NCI-H2171 treated with DMSO at 0.1 percent for 48 hours (cell line): ENCODE measurements at places on chromosomes 7 and 10.

DNA sequence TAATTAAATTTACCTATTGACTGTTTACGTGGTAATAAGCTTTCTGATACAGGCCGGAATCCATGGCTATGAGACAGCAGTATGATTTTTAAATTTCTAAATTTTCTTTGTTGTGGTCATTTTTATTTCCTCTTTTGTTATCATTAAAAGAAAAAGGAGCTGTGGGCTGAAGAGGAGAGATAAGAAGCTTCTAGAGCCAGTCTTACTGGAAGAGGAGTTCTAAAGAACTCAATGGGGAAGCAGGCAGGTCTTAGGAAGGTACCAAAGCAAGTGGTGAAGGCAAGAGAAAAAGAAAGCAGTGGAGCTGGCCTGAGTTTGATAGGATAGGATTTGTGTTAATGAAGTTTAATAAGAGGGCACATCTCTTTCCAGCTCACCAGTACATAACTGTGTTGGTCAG, 1187.8 kb downstream of the CNTNAP2 start:
- no peak for DNase-seq

DNA sequence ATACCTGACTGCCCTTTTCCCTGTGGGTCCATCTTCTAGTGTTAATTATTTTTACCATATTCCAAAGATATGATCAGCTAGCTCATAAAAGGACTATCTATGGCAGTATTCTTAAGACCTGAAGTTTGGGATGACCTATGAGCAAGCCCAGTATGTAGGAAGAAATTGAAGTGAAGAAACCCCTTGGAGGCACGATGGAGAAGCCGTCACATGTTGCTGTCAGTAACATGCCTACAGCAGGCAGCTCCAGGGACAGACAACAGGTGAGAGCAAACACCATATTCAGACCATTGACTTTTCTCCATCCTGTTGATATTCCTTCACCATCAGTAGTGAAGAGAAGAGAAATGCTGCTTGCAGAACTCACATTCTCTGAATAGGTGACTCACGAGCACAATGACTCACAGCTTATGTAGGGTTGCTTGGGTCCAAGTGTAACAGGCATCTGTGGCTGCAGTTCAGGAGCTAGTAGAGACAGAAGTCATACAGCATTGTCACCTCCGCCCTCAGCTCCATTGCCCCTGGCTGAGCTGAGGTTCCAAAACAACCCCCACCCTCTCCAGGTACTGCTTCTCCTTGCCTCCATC, 8.4 kb upstream of the LYZL2 start:
- no peak for DNase-seq

- DNase-seq: no peak
Measured at GRCh38 chr10:69475433-69475830, 24.2 kb downstream of the TSPAN15 start.

- no peak for DNase-seq
Measured at GRCh38 chr10:119231654-119232053, 24.3 kb downstream of the GRK5 start.

GRCh38 chr7:116465125-116465524, 34.4 kb upstream of the CAV2 start:
- DNase-seq: no peak

- no peak for DNase-seq
Measured at GRCh38 chr10:114720685-114721278, 62.7 kb upstream of the ABLIM1 start.

DNA sequence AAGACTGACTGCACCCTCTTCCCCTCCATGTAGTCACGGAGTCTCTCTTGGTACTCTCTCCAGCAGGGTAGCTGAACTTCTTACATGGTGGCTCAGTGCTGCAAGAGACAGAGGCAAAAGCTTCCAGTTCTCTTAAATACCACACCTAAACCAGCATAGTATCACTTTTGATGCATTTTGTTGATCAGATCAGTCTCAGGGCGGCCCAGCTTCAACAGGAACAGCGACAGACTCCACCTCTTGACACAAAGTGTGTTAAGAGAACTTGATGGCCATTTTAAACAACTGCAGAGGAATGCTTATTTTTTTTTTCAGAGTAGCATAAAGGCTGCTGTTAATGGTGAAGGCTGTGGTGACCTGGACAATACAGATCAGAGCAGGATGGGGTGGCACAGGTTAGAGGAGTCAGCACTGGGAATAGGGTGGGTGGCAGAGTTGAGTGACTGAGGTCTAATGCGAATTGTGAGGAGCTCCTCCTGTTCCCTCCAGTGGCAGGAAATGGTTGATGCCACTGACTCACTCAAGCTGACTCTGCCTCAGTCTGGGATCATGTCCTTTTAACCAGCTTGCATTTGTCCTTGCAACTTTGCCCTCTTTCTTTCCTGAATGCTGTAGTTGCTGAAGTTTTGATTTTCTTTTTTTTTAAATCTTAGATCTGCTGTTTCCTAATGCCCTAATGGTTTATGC, 17.3 kb downstream of the MGAM start:
- DNase-seq: no peak

GRCh38 chr7:71480791-71481190, 348.8 kb downstream of the GALNT17 start:
- DNase-seq: no peak

DNA sequence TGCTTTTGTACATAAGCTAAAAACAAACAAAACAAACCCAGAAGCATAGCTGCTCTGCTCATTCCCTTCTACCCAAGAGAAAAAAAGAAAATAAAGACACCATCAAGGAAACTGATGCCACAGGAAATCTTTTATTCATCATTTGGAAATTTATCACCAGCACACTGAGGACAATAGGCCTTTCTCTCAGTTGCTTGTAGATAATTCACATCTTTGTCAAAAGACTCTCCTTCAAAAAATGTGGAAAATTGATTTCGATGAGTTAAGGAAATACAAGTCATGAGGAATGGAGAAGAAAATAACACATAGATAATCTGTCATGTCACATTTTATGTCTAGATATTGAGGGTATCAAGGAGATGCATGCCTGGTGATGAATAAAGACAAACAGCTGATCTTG, 53.5 kb downstream of the ZNF37A start:
- no peak for DNase-seq

GRCh38 chr7:147911201-147911601, 679.4 kb upstream of the C7orf33 start:
- peak; percentile 16 for DNase-seq

DNA sequence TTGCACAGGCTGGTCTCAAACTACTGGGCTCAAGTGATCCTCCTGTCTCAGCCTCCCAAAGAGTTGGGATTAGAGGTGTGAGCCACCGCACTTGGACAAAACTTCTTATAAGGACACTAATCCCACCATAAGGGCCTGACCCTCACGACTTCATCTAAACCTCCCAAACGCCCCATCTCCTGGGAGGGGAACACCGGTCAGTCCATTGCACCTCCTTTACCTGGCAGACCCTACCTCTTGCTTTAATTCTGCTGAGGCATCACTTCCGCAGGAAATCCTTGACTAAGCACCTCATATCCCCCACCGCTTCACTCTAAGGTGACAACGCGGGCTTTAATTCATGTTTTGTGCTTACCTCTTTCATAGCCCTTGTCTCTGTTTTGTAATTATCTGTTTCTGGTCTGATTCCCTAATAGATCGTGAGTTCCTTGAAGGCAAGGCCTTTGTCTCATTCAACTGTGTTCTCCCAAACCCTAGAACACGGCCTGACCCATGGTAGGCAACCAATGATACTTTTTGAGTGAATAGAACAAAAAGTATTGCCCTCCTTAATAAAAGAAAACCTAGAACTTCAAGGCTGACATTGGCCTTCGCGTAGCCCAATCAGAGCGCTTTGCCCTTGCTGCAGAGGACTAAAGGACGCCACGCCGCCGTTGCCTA, 481 bp upstream of the ZNF862 start:
- no peak for DNase-seq

- no peak for DNase-seq
Measured at GRCh38 chr10:52759154-52759553, 13.4 kb downstream of the MBL2 start.

GRCh38 chr10:133099571-133099970, 11.8 kb downstream of the ADGRA1 start:
- no peak for DNase-seq

DNA sequence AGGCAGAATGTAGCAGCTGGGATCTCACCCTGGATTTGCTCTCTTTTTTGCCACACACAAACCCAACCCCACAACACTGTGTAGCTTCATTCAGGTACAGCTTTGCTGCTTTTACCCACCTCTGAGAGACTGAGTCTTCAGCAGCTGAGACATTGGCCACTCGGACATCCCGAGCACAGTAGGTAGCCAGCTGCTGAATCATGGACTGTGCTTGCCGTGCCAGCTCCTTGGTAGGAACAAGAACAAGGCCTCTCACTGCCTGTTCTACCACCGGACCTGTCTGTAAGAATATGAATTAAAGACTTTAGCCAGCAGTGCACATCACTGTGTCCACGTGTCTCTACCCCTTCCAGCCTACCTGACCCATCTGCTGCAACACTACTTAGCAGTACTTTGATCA, 937 bp downstream of the DDX56 start:
- DNase-seq: no peak

GRCh38 chr7:140136073-140136472, 40.7 kb downstream of the KDM7A start:
- no peak for DNase-seq

DNA sequence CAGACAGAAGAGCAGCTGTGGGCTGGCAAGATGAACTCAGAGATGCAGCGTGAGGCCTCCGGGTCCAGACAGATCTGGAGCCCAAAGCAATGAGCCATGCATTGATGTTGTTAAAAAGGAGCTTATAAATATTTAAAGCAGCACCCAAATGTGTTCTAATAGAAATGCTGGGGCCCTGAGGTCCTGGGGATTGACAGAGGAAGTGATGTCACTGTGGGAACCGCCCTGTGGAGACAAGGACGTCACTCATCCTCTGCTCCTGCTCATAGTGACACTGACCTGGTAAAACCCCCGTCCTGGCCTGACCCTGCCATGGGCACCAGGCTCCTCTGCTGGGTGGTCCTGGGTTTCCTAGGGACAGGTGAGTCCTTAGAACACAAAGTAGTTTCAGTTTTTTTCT, 197.0 kb upstream of the PRSS58 start:
- DNase-seq: no peak

DNA sequence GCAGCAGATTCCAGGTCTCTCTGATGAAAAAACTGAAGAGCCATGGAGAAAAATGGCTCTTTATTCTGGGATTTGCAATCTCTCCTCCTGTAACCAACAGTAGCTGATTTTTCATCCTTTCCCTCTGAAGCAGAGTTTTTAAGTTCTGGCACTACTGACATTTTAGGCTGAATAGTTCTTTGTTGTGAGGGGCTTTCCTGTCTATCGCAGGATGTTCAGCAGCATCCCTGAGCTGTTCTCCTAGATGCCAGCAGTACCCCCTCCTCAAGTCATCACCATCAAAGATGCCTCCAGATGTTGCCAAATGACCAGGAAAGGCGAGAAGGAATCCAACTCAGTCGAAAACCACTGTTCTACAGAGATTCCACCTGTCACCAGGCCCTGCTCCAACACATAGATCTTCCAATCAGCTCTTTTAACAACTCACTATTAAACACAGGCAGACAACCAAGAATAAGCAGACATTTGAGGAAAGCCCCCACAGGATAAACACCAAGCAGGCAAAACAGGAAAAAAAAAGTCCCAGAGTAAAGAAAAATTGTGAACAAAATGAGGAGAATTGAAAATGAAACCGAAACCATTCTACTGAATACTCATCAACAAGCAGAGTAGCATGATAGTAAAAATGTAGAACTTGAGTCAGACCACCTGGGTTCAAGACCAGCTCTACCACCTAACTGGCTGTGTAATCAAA, 124.8 kb downstream of the MPP7 start:
- no peak for DNase-seq

DNA sequence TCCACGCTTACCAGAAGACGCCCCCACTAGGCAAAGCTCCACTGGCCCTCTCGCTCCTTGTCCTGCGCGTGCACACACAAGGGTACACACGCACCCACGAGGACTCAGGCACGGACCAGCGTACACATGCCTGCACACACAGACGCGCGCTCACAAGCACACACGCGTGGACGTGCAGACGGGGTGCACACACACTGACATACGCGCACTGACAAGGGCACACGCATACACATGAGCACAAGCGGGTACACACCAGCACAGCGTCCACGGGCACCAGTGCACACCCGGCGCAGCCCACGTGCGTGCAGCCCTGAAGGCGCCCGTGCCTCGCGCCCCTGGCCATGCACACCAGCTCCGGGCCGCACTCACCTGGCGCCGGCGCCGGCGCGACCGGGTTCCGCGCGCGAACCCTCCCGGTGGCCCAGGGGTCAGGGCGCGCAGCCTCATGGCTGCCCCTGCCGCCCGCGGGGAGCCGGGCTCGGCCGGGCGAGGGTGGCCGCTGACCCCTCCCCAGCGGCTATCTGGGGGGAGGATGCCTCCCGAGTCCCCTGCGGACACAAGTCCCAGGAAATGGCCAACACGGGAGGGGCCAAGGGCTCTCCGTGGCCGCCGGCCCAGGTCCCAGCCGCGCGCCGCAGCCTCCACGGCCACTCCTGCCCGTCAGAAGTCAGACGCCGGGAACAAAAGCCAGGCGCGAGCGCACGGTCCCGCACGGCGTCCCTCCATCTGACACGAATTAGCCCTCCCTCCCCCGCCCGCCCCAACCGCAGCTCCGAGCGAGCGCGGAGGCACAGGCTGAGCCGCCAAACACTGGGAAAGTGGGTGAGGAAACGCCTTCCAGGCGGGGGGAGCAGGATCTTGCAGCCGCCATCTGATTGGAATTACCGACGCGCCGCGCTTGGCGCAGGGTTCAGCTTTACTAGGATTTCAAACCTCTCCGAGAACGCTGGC, 45.0 kb downstream of the TNS3 start:
- no peak for DNase-seq

DNA sequence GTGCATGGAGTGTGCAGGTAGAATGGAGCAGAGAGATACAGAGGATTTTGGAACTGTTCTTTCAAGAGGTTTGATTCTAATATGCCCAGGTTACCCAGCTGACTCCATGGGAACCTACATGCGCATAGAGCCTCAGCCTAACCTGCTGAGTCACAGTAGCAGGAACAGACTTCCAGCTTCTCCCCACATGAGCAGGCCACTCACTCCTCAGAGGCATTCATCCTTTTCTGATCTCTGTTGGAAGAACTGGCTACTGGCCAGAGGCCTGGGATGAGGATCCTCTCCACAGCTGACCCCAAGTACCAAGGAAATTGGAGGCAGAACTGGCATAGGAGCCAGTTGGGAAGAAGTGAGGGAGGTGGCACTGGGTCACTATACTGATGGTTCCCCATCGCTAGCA, 17.9 kb upstream of the CCSER2 start:
- no peak for DNase-seq

GRCh38 chr10:60675236-60675635, 103.0 kb upstream of the CDK1 start:
- no peak for DNase-seq

GRCh38 chr10:133047526-133048123, 40.1 kb upstream of the ADGRA1 start:
- DNase-seq: no peak

DNA sequence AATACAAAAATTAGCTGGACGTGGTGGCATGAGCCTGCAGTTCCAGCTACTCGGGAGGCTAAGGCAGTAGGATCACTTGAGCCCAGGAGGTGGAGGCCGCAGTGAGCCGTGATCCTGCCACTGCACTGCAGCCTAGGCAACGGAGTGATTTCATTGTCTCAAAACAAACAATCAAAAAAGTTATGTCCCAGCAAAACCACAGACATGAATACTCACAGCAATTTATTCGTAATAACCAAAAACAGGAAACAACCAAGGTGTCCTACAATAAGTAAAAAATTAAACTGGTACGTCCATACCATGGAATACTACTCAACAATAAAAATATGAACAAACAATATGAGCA, 11.6 kb upstream of the CYTH3 start:
- DNase-seq: no peak
